Mesangial cell (primary cell): ENCODE measurements at places on chromosomes 2 and 18. TPM values are rescaled to one million over a fixed set of nuclear protein-coding genes. Genes with fewer than 3 reads are reported as not detected.

The RHOB gene
- 199 and 301 TPM in 2 replicates for total RNA-seq

The MRPL33 gene
- total RNA-seq = 80.2 and 83.1 TPM in 2 replicates

The SOS1 gene
- total RNA-seq = 6.3 and 6.4 TPM in 2 replicates

The CCDC141 gene
- under 0.01 TPM in 1 of 2 replicates, not detected in the other for total RNA-seq

The KIDINS220 gene
- total RNA-seq = 20.4 and 47.8 TPM in 2 replicates

The CDK15 gene
- total RNA-seq = 1.8 and 5.7 TPM in 2 replicates

The DPP4 gene
- total RNA-seq = 7.7 and 42.3 TPM in 2 replicates

The C2orf81 gene
- total RNA-seq = 2.4 and 4.9 TPM in 2 replicates

The TSPYL6 gene
- total RNA-seq = not detected in 2 replicates

The TPO gene
- total RNA-seq = not detected in 2 replicates

The DRC1 gene
- total RNA-seq = not detected in 2 replicates

The GAL3ST2 gene
- 1.0 TPM in 1 of 2 replicates, not detected in the other for total RNA-seq

The AFF3 gene
- 4.1 and 7.4 TPM in 2 replicates for total RNA-seq

The NT5DC4 gene
- total RNA-seq = not detected in 2 replicates

The DLX1 gene
- 0.16 TPM in 1 of 2 replicates, not detected in the other for total RNA-seq

The ADD2 gene
- total RNA-seq = 3.4 and 5.2 TPM in 2 replicates

The MYCN gene
- total RNA-seq = under 0.01 and 1.1 TPM in 2 replicates

The FRZB gene
- total RNA-seq = under 0.01 and 0.38 TPM in 2 replicates

The KCNF1 gene
- total RNA-seq = not detected in 2 replicates

The SH3BP4 gene
- 69.3 and 113 TPM in 2 replicates for total RNA-seq

The NEU2 gene
- total RNA-seq = not detected in 2 replicates

The TRIM54 gene
- total RNA-seq = not detected in 2 replicates

The UBXN4 gene
- total RNA-seq = 27.2 and 32.3 TPM in 2 replicates

The SLC25A52 gene
- not detected in 2 replicates for total RNA-seq

The CRYGD gene
- not detected in 2 replicates for total RNA-seq

The AQP12B gene
- total RNA-seq = not detected in 2 replicates

The DOK1 gene
- 32.8 and 43.5 TPM in 2 replicates for total RNA-seq

The HOXD4 gene
- total RNA-seq = 9.6 and 14.5 TPM in 2 replicates

The RSAD2 gene
- 0.25 TPM in 1 of 2 replicates, not detected in the other for total RNA-seq

The CHN1 gene
- total RNA-seq = 10.8 and 18.7 TPM in 2 replicates

The EFR3B gene
- total RNA-seq = 1.1 and 1.3 TPM in 2 replicates

The NRBP1 gene
- 81.2 and 88.4 TPM in 2 replicates for total RNA-seq

The KYNU gene
- under 0.01 TPM in 1 of 2 replicates, not detected in the other for total RNA-seq

The NPPC gene
- total RNA-seq = 0.76 TPM in 1 of 2 replicates, not detected in the other

The CDH7 gene
- not detected in 2 replicates for total RNA-seq

The MC2R gene
- total RNA-seq = not detected in 2 replicates

The EN1 gene
- total RNA-seq = 0.16 TPM in 1 of 2 replicates, not detected in the other

The TCF7L1 gene
- 2.2 and 2.4 TPM in 2 replicates for total RNA-seq

The CYRIA gene
- 4.2 and 4.3 TPM in 2 replicates for total RNA-seq

The TMEM200C gene
- total RNA-seq = 0.16 and 1.0 TPM in 2 replicates

The LRRC30 gene
- not detected in 2 replicates for total RNA-seq

The SAG gene
- total RNA-seq = not detected in 2 replicates

The ASXL3 gene
- total RNA-seq = 0.33 and 0.76 TPM in 2 replicates

The DSG1 gene
- not detected in 2 replicates for total RNA-seq

The CCDC74B gene
- total RNA-seq = 8.8 and 23.8 TPM in 2 replicates

The GPR35 gene
- 0.25 and 0.33 TPM in 2 replicates for total RNA-seq

The SRBD1 gene
- total RNA-seq = 8.0 and 11.1 TPM in 2 replicates

The UGT1A5 gene
- total RNA-seq = not detected in 2 replicates

The LINC00305 gene
- total RNA-seq = not detected in 2 replicates

The DNAJC5G gene
- total RNA-seq = not detected in 2 replicates

The PLA2R1 gene
- 3.6 and 5.7 TPM in 2 replicates for total RNA-seq

The SP140 gene
- 0.25 and 0.98 TPM in 2 replicates for total RNA-seq

The RTP5 gene
- not detected in 2 replicates for total RNA-seq

The SPATA3 gene
- total RNA-seq = not detected in 2 replicates
